Amygdala (tissue), 56 donors: ENCODE measurements at places on chromosomes 3 and 15.

DNA sequence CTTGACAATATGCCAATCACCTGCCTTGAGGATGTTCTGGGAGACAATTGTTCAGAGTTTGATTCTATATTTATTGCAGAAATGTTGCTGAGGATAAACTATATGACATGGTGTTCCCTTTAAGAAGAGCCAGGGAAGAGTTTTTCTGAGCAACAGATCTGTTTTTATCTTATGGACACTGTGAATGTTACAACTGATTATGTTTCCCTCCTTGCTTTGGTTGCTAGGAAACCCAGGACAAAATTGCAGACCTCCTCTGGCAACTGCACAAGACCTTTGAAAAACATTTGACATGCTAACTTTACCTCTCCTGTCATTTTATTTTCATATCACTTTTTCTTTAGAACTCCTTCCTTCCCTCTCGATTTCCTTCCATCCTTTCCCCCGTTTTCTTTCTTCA, 8.2 kb upstream of the TM6SF1 start:
- no peak for DNase-seq

DNA sequence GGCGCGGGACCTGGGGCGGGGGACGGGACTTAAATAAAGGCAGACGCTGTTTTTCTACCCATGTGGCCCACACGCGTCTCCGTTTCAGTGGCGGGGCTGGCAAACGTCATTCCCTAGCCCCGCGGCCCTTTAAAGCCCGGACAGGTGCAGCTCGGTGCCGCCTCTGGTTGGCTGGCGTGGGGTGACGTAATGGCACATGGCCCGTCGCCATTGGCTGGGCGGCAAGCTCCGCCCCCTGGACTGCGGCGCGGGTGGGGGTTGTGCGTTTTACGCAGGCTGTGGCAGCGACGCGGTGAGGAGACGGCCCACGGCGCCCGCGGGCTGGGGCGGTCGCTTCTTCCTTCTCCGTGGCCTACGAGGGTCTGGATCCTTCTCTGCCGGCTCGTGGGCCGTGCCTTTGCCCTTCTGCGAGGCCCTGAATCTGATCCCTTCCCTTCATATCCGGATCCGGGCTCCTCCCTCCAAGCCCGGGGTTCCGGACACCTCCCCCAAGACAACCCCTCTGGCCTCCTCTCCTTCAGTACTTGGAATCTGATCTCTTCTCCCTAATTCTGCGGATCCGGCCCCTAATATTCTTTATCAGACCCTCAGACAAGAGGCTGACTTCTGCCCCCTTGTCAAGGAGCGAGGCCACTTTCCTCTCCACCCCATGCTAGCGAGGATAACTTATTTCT, at the start of gene CRELD1:
Gene CRELD1, plus strand, starts transcription at position 274 of the 674 bp plus-strand sequence. CDS start 605 bp downstream, outside the sequence.
- DNase-seq = peak; percentile 94

DNA sequence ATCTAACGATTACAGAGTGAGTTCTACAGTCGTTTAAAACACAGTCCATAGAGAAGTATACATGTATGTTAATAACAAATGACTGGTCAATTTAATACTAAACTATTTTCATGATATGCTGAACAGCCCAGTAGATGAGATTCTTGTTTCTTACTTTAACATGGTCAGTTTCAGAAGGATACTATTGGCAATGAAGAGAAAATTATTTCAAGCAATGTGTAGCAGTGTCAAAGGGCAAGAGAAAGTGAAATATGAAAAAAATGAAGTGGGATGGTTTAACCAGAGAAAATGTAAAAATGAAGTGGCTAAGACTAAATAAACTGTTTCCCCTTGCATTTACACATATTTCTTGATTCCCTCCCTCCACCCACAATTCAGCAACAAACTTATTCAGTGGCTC, 192.1 kb upstream of the TTC14 start:
- DNase-seq = no peak

- no peak for DNase-seq
Observed at GRCh38 chr3:197308591-197308990, 10.2 kb upstream of the DLG1 start.

- no peak for DNase-seq
Observed at GRCh38 chr3:64332459-64333350, 107.4 kb upstream of the PRICKLE2 start.

- no peak for DNase-seq
Observed at GRCh38 chr3:8768364-8769087, 887 bp downstream of the OXTR start.

GRCh38 chr15:74167891-74168331, 5.6 kb upstream of the ISLR start:
- DNase-seq = no peak
